ENCODE measurements at places on chromosomes 5 and 9.

DNA sequence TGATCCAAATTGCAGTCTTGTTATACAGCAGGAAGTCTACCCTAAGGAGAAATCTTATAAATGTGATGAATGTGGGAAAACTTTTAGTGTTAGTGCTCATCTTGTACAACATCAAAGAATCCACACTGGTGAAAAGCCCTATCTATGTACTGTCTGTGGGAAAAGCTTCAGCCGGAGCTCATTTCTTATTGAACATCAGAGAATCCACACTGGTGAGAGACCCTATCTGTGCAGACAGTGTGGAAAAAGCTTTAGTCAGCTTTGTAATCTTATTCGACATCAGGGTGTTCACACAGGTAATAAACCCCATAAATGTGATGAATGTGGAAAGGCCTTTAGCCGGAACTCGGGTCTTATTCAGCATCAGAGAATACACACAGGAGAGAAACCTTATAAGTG, 10.4 kb downstream of the ZNF189 start:
- no peak for DNase-seq

DNA sequence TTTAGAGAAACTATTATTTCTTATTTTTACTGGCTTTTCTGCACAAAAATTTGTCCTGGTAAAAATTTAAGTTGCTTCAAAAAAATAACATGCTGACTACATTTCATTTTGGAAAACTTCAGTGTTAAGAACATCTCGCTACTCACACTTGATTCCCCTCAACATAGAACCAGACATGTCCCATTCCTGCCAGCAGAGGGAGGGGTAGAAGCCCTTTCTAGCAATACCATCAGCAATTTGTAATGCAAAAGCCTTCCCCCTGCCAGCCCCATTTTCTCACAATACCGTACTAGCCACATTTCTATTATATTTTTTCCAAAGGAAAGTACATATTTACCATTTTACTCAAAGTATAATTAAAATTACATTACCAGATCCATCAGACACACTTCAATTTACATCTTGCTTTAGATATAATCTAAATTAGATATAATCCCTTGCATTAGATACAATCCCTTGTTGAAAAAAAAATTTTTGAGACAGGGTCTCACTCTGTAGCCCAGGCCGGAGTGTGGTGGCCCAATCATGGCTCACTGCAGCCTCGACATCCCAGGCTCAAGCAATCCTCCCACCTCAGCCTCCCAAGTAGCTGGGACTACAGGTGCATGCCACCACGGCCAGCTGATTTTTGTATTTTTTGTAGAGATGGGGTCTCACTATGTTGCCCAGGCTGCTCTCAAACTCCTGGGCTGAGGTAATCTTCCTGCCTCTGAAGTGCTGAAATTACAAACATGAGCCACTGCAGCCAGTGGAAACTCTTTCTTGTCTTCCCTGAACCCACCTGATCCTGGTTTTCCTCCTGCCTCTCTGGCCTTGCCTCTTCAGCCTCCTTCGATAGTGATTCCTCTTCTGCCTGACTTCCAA, 39.6 kb upstream of the IDNK start:
- DNase-seq, result peak; percentile 58

- DNase-seq, result no peak
Measured at GRCh38 chr9:7489036-7489435, 310.5 kb downstream of the DMAC1 start.

DNA sequence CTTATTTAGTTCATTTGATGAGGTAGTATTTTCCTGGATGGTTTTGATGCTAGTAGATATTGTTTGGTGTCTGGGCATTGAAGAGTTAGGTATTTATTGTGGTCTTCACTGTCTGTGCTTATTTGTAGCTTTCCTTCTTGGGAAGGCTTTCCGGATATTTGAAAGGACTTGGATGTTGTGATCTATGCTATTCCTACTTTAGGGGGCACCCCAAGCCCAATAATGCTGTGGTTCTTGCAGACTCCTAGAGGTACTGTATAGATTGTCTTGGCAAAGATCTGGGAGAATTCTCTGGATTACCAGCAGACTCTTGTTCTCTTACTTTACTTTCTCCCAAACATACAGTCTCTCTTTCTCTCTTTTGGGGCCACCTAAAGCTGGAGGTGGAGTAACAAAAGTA, 315.7 kb downstream of the MAT2B start:
- DNase-seq, result no peak

DNA sequence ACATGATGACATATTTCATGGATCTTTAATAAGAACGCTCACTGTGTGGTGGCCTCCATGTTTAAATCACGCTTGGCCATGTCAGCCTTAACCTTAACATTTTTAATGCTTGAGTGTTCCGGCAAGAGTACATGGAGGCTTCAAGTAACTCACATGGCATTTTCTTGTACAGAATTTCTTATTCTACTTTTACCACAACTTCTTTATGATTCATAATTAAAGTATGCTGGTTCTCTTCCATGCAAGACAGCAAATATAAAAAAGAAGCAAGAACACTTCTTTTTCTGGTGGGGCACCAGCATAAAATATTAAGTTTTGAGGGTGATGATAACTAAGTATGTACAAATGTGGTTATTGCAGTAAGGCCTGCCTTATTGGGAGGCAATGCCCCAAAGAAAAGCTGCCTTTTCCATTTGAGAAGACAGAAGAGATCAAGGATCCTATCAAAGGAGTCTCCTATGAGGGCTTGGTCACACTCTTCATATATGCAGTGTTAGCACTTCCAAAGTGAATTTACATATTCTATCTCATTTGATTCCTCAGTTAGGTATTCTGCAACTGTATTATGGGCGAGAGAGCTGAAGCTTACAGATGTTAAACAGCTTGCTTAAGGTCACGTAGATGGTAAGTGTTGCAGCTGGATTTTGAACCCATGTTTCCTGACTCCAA, 382.7 kb upstream of the MEF2C start:
- peak; percentile 89 for DNase-seq

DNA sequence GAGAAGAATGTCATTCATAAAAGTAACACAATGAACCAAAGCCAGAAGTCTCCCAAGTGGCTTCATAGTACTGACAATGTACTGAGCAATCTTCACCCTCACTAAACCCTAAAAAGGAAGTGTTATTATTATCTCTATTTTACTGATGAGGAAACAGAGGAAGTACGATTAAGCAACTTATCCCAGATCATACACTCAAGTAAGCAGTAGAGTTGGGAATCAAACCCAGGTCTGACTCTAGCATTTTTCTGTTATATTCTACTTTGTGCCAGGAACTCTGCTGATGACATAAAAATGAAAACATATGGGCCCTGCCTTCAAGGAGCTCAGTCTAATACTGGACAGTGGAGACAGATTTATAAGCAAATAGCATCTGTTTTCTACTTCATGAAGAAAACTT, 109.2 kb downstream of the RAPGEF6 start:
- no peak for DNase-seq

GRCh38 chr9:68540712-68541535, at the start of gene TMEM252:
Gene TMEM252 (minus strand): TSS chr9:68540883. CDS start chr9:68540814, 69 bp downstream.
- DNase-seq, result no peak

DNA sequence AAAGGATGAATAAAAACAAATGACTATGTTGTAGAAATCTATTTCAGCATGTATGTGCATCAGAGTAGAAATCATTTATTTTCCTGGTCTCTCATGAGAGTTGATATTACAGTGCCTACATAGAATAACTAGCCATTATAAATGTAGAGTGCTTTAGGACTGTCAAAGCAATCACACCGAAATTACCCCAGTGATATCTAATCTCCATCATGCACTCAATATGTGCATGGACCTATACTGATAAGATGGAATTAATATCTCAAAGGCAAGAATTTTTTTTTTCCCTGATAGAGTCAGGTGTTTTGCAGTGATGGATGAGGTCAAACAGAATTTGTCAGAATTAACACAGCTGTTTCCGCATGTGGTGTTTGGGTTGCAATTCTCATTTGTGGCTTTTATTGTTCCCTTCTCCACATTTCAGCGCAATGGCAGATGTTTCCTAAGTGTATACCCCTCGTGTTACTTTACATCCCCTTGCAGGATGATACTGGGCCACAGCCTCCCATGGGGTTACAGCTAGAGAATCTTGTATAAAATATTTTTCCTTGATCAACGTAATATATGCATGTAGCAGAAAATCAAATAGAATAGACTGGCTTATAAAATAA, 298.8 kb downstream of the RASEF start:
- DNase-seq, result no peak

GRCh38 chr9:22240619-22241018, 206.0 kb upstream of the DMRTA1 start:
- DNase-seq, result peak; percentile 68

DNA sequence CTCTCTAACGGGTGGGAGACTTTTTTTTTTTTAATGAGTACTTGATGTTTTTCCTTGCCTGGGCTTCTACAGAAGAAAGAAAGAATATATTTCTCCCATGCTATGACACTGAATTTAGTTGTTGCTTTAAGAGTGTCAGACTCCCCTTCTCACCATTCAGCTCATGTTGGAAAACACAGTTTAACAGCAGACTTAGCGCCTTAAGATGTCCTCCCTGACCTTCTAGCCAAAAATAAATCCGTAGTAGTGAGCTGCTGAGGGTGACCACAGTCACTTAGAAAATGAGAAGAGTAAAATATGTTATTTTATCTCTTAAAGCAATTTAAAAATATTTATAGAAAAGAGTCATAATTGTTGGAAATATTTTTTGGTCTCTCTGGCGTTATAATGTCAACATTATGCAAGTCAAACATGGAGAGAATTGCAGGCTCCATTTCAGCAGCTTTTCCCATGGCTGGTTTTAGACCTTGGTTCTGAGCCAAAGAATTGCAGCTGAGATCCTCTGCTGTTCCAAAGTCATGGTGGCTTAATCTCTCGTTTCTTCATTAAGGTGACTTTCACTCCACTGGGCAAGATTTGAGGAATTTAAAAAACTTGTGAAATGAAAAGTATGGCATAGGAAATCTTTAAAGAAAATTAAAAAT, 143.5 kb downstream of the GHR start:
- peak; percentile 39 for DNase-seq

DNA sequence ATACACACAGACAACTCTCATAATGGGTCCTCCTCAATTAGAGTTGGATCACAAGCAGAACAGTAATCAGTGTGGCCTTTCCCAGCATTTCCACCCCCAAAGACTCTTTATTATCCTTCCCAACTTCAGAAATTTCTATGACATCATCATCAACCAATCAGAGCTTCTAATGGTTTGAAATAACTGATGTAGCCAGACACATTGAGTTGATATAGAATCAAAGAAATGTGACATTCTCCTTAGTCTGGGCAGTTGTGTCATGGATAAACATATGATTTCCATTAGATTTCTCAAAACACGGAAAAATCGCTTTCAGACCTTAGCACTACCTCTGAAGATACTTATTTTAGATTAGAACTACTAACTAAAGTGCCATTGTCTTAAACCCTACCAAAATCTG, 75.7 kb upstream of the NFIB start:
- no peak for DNase-seq

DNA sequence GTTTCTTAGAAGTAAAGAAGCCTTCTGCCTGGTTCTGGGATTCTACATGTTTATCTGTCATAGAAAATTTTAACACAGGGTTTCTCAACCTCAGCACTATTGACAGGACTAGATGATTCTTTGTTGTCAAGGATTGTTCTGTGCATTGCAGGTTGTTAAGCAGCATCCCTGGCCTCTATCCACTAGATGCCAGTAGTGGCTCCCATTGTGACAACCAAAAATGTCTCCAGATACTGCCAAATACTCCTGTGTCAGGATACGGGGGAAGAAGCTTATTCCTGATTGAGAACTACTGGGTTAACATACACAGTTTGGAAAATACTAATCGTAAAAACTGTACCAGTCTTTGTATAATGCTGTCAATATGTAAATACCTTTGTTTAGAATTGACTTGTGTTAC, 167.1 kb downstream of the NIPBL start:
- DNase-seq, result peak; percentile 7

DNA sequence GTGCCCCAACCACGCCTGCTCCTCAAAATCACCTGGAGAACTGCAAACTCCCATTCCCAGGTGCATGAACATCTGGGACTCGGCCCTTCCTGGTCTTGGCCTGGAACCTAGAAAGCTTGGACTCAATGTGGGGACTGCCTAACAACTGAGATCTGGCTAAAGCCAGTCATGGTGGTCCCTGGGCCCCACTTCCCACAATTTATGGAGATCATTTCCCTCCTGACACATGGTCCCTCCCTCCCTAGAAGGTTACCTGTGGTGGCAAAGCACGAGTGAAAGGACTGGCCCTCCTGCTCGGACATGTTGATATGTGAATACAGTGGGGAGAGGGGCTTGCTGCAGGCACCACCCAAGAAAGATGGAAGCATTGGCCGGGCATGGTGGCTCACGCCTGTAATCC, 18.8 kb downstream of the BICD2 start:
- DNase-seq, result no peak

GRCh38 chr5:14364096-14364495, 217.5 kb upstream of the OTULINL start:
- no peak for DNase-seq

DNA sequence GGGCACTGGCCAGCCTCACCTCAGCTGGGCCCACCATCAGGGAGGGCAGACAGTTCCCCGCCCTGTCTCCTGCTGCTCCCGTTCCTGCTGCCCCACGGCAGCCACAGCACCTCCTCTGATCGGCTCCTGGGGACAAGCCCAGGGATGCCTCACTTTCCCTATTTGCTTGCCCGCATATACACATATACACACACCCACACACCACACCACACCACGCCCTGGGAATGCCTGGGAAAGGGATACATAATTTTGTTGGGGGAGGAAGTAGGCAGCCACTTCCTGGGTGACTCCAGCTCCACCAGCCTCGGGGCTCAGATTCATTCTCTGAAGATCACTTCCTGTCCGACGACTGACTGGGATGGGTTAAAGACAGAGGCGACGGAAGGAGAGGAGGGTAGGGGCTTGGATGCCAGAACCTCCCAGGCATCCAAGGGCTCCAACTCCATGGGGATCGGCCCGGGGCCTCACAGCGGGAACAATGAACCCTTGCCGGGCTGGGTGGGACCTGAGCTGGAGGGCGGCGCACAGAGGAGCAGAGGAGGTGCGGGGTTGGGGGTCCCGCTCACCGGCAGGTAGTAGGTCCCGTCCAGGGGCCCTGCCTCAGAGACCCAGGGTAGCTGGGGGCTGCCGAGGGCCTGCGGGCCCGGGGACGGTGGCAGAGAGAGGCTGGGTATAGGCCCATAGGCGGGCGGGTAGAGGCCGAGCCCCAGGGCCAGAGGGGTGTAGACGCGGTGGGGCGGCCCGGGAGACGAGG, 2.0 kb upstream of the MZB1 start:
- DNase-seq, result no peak

GRCh38 chr5:181242031-181242451, 1.7 kb downstream of the RACK1 start:
- no peak for DNase-seq

Measured in astrocyte of the spinal cord (primary cell).